ENCODE measurements at places on chromosomes 2 and 18. TPM values are rescaled to one million over a fixed set of nuclear protein-coding genes. Genes with fewer than 3 reads are reported as not detected.

- no peaks in the 10 kb centered on the region for H3K4me1 ChIP-seq
- H3K27ac ChIP-seq, result no peak overlapping the region
- no peaks in the 10 kb centered on the region for H3K36me3 ChIP-seq
- no peak overlapping the region for H3K4me3 ChIP-seq
- peaks cover 48% of the 10 kb centered on the region for H3K27me3 ChIP-seq
- DNase-seq, result no peak
These were observed 142.4 kb downstream of the NDUFA10 start for GRCh38 chr2:239882781-239883180.

GRCh38 chr18:44637210-44638033 is 43.3 kb upstream of the SETBP1 start:
- DNase-seq, result peak; percentile 29
- peaks cover 38% of the 10 kb centered on the region for H3K4me1 ChIP-seq
- H3K4me3 ChIP-seq, result peak overlapping the region; percentile 39
- no peaks in the 10 kb centered on the region for H3K27me3 ChIP-seq
- peak overlapping the region; percentile 88 for H3K27ac ChIP-seq
- no peaks in the 10 kb centered on the region for H3K36me3 ChIP-seq

- no peak overlapping the region for H3K4me3 ChIP-seq
- no peak overlapping the region for H3K27ac ChIP-seq
- peaks cover 58% of the 10 kb centered on the region for H3K4me1 ChIP-seq
- no peaks in the 10 kb centered on the region for H3K36me3 ChIP-seq
- no peaks in the 10 kb centered on the region for H3K27me3 ChIP-seq
- DNase-seq, result no peak
These were observed 83.0 kb upstream of the ATG16L1 start for GRCh38 chr2:233168445-233168844.

DNA sequence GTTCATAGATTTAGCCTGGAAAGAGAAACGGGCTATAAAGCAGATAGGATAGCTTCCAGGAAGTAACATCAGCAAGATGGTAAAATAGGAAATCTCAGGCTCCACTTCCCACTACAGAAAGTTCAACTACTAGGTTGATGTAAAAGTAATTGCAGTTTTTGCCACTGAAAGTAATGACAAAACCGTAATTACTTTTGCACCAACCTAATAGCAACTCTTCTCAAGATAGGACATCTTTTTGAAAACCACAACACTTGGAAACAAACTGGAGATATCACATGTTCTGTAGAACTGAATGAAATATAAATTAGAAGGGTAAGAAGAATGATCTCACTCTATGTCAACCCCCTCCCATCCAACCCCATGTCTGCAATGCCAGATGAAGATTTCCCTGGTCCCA is 1154.3 kb downstream of the BCL11A start:
- no peak overlapping the region for H3K27ac ChIP-seq
- no peak for DNase-seq
- no peaks in the 10 kb centered on the region for H3K27me3 ChIP-seq
- H3K4me1 ChIP-seq, result no peaks in the 10 kb centered on the region
- H3K36me3 ChIP-seq, result no peaks in the 10 kb centered on the region

Gene MAP3K19
- not detected for total RNA-seq

- DNase-seq, result no peak
- no peaks in the 10 kb centered on the region for H3K4me1 ChIP-seq
- H3K27ac ChIP-seq, result no peak overlapping the region
- H3K4me3 ChIP-seq, result no peak overlapping the region
- H3K27me3 ChIP-seq, result no peaks in the 10 kb centered on the region
These were observed 56.4 kb downstream of the STK25 start for GRCh38 chr2:241451840-241452506.

GRCh38 chr2:81324046-81324445 is 1019.5 kb upstream of the LRRTM1 start:
- no peak overlapping the region for H3K4me3 ChIP-seq
- no peaks in the 10 kb centered on the region for H3K27me3 ChIP-seq
- no peak overlapping the region for H3K27ac ChIP-seq
- no peaks in the 10 kb centered on the region for H3K4me1 ChIP-seq
- H3K36me3 ChIP-seq, result no peaks in the 10 kb centered on the region

DNA sequence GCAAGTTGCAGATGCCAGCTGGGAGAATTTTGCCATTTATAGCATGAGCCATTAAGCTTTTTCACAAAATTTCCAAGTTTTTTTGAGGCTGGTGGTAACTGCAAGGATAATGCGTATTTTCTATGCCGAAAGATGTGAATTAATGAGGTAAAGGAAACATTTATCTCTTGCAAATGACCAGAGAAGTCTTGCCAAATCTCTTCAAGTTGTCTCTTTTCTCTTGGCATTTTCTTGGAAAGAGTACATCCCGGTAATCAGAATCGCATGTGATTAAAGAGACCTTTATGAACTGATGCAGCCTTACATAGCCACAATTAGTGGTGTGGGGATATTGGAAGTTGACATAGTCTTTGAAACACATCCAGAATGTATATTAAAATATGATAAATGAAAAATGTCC is 136.5 kb upstream of the MMADHC start:
- no peak overlapping the region for H3K27ac ChIP-seq
- no peaks in the 10 kb centered on the region for H3K36me3 ChIP-seq
- no peaks in the 10 kb centered on the region for H3K27me3 ChIP-seq
- no peaks in the 10 kb centered on the region for H3K4me1 ChIP-seq
- DNase-seq, result no peak

Gene KHK
- 10.4 TPM for total RNA-seq

- no peak overlapping the region for H3K4me3 ChIP-seq
- H3K27ac ChIP-seq, result no peak overlapping the region
- H3K4me1 ChIP-seq, result peaks cover 10% of the 10 kb centered on the region
- DNase-seq, result no peak
These were observed 138.6 kb downstream of the B3GNT2 start for GRCh38 chr2:62334440-62335058.

Gene NOL4
- not detected for total RNA-seq

GRCh38 chr2:25598911-25599310 is 74.5 kb downstream of the DTNB start:
- no peak for DNase-seq
- no peaks in the 10 kb centered on the region for H3K4me1 ChIP-seq
- H3K27me3 ChIP-seq, result no peaks in the 10 kb centered on the region
- no peak overlapping the region for H3K4me3 ChIP-seq

Gene COBLL1
- total RNA-seq, result 8.0 TPM

Gene C2orf80
- total RNA-seq, result not detected

DNA sequence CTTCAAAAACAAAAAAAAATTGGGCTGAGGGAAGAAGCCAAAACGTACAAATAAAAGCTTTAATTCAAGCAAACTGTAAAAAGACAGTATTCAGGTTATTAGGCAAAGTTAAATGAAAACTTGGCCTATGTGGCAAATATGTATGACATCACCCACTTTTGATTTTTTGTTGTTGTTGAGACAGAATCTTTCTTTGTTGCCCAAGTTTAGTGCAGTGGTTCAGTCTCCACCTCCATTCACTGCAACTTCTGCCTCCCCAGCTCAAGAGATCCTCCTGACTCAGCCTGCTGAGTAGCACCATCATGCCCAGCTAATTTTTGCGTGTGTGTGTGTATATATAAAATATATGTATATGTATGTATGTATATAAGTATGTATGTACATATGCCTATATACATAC is 440.4 kb upstream of the NRXN1 start:
- no peaks in the 10 kb centered on the region for H3K36me3 ChIP-seq
- H3K27ac ChIP-seq, result no peak overlapping the region
- H3K27me3 ChIP-seq, result no peaks in the 10 kb centered on the region

GRCh38 chr2:135337071-135337470 is 193.9 kb downstream of the ZRANB3 start:
- no peaks in the 10 kb centered on the region for H3K36me3 ChIP-seq
- no peak overlapping the region for H3K27ac ChIP-seq
- H3K4me1 ChIP-seq, result no peaks in the 10 kb centered on the region
- no peak overlapping the region for H3K4me3 ChIP-seq

- H3K4me3 ChIP-seq, result 0 out of 2 replicates have a peak overlapping the region, but pooled peaks have one; percentile 35
- peaks cover 20% of the 10 kb centered on the region for H3K4me1 ChIP-seq
- peak; percentile 88 for DNase-seq
- no peaks in the 10 kb centered on the region for H3K36me3 ChIP-seq
- peak overlapping the region; percentile 68 for H3K27ac ChIP-seq
These were observed 24.5 kb downstream of the CYP27A1 start for GRCh38 chr2:218806346-218806978.

- no peaks in the 10 kb centered on the region for H3K36me3 ChIP-seq
- peaks cover 68% of the 10 kb centered on the region for H3K27me3 ChIP-seq
- H3K4me1 ChIP-seq, result no peaks in the 10 kb centered on the region
- no peak overlapping the region for H3K4me3 ChIP-seq
- no peak overlapping the region for H3K27ac ChIP-seq
These were observed 51.0 kb upstream of the TMEM18 start for GRCh38 chr2:728165-728564.

DNA sequence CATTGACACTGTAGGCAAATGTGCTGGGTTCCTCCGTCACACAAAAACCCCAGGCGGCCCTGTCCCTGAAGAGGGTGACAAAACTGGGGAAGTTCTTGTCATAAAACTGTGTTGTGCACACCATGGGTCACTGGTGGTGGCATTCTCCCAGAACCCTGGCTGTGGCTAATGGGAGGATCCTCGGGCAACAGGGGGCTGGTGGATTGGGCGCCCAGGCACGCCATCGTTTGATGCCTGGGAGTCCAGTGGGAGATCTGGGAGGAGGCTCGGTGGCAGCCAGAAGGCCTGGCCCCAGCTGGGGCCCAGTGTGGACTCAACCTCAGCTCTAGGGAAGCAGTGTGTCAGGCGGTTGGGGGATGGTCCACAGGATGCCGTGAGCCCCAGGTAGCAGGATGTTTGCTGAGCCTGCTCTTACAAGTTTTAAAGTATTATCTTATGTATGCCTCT is 140.7 kb downstream of the ACOXL start:
- no peak for DNase-seq
- H3K36me3 ChIP-seq, result no peaks in the 10 kb centered on the region
- peaks cover 4% of the 10 kb centered on the region for H3K4me1 ChIP-seq
- H3K4me3 ChIP-seq, result no peak overlapping the region
- H3K27ac ChIP-seq, result no peak overlapping the region

Measured in PC-9 (cell line).